Activated CD4-positive, alpha-beta T cell treated with anti-CD3 and anti-CD28 coated beads, Interleukin-2, amount 50 U/mL, for 24 hours (primary cell): ENCODE measurements at places on chromosomes 12 and 14.

- DNase-seq: no peak
Observed at GRCh38 chr14:57008534-57008933, 198.3 kb upstream of the OTX2 start.

GRCh38 chr14:24247422-24247821 is 5.0 kb upstream of the TINF2 start:
- DNase-seq: no peak

DNA sequence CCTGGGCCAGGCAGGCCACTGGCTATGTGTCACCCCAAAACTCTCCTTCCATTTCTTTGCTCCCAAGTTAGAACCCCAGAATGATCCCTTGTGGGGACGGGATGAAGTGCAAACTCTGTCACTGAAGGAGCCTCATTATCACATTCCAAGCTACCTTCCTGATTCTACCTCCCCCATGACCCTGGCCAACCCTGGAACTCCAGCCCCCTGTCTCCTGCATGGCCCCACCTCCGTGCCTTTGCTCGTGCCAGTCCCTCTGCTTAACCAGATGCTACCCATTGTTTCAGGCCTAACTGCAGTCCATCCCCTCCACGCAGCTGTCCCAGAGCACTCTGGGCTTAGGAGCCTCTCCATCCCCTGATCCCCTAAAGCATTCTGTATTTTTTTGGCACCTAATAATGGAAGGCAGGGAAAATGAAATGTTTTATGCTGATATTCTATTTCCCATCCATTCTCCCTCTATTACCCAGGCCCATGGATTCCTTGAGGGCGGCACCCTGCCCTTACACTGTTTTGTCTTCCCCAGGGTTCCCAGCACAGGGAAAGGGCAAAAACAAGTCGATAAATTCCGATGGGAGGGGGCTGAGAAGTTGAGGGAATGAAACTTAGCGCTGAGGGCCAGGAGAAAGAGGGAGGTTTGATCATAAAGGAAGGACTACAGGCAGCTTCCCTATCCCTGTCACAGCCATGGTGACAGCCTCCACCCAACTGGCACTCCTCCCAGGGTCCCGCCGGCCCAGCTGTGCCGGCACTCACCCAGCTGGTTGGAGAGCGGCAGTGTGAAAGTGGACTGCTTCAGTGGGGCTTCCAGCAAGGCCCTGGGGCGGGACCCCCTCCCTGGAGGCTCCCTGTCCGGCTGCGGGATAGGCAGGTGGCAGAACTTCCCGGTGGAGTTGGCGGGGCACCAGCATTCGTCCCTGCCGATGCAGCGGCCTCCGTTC is 58.1 kb downstream of the ISCA2 start:
- DNase-seq: no peak

- DNase-seq: no peak
Observed at GRCh38 chr14:104657101-104657524, 32.3 kb upstream of the INF2 start.

DNA sequence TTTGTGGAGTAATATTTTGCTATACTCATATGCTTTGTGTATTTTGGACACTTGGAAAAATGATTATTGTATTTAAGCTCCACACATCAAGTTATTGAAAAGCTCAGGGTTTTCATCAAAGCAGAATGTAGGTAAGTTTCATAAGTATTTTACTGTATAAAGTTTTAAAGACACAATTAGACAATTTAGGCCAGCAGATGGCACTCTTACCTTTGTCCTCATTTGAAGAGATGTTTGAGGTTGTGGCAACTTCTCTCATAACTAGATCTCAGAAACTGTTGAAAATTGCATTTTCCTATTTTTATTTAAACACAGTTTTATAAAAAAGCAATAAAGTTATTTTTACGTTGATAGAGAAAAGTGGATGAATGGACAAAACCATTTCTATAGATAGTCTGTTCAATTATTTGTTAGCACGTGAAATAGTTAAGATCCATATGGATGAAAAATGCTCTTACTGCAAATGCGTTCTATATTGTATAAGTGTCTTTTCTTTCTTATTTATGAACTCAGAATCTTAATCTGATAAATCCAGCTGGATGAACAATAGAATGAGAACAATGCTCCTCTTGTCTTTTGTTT is 300.0 kb downstream of the AEBP2 start:
- DNase-seq: no peak

- no peak for DNase-seq
Observed at GRCh38 chr12:10392394-10392930, 2.6 kb upstream of the KLRK1 start.

- DNase-seq: no peak
Observed at GRCh38 chr14:73714656-73715081, 485 bp upstream of the PNMA1 start.

- no peak for DNase-seq
Observed at GRCh38 chr12:78878866-78879265, 14.3 kb downstream of the SYT1 start.

DNA sequence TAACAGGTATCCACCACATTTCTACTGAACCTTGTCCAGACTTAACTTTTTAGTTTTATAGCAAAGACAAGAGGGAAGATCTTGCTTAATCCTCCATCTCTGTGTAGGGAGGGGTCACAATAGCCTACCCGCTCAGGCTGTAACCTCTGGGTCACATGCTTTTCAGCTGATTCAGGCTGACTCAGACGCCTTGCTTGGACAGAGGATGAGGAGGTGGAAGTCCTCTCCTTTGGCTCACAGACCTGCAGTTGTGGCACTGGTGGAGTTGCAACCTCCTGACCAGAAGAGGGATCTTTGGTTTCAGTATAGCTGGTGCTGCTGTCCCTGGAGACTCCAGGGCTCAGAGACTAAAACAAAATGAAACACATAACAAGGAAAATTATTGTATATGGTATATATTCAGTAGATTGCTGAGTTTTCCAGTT is 16.2 kb downstream of the ACIN1 start:
- no peak for DNase-seq

GRCh38 chr12:53798575-53798974 is 46.8 kb upstream of the CISTR start:
- DNase-seq: no peak

GRCh38 chr12:267581-268482 is 5.2 kb upstream of the SLC6A13 start:
- no peak for DNase-seq

GRCh38 chr12:6772726-6773589 is 638 bp downstream of the LAG3 start:
- no peak for DNase-seq

DNA sequence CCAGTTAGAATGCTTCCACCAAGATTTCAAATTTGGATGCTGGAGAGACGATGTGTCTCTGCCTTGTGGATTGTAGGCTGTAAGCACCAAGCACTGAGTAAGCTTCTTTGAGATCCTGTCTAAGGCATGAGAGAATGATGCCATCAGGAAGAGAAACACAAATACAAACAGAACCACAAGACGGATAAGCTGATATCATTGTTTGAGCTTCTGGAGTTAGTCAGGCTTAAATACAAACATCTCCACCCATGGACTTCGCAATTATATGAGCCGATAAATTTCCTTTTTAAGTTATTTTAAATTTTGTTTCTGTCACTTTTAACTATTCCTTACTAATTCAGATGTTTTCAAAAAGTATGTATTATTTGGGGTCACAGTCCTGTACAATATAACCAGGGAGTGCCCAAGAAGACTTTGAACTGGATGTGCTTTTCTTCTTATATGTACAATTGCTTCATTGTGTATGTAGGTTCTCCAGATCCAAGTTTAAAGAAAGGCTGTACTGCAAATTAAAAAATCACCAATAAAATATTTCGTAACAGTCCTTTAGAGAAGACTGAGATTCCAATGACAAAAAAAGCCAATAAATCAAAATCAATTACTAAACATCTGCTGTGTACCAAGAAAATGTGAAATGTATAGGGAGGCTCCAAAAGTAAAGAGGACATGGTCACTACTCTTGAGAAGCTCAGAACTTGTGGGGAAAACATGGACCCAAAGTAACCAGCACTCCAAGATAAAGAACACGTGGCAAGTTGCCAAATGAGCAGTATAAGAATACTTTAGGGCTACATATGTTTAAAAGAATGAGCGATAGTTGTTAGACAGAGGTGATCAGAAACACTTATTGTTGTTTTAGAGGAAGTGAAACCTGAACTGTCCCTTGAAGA is 274.1 kb downstream of the ADAMTS20 start:
- DNase-seq: no peak

DNA sequence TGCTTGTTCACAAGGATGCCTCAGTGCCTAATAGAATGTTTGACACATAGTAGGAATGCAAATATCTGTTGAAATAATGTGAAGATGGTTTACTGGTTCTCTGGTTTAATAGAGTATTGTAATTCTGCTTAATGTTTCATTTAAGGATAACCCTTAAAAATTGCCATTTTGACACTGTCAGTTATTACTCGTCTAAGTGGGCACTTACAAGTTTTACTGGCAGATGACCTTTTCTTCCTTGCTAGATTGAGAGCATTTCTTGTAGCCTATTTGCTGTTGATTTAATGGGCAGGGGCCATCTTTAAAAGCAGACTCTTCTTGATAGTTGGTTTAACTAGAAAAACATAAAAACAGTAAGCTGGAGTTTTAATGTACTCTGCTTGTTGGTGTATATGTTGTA is 1.9 kb downstream of the TMEM263 start:
- no peak for DNase-seq

GRCh38 chr12:125403843-125404242 is 338.6 kb downstream of the AACS start:
- no peak for DNase-seq

- DNase-seq: no peak
Observed at GRCh38 chr12:124713041-124713435, 145.6 kb upstream of the NCOR2 start.

GRCh38 chr14:39739796-39740195 is 307.6 kb upstream of the FBXO33 start:
- DNase-seq: no peak

- DNase-seq: no peak
Observed at GRCh38 chr14:70013271-70013873, 134.2 kb downstream of the SMOC1 start.

DNA sequence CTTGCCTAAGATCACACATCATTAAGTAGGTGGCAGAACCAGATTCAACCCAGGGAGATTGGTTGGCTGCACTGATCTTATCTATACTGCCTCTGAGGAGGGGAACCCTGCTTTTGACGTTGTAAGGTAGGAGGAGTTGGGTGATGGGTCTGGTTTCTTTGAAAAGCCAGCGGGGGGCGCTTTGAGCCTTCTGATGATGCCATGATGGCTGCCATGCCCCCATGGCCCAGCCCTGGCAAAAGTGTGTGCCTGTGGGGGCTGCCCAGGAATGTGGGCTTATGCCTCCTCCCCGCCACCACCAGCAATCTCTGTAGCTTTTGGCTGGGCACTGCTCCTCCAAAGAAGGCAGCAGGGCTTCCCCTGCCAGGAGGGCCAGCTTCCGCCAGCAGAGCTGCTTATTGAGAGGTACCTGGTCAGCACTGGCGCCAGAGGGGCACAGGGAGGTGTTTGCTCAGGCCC is 224.3 kb downstream of the SLC41A2 start:
- DNase-seq: no peak

DNA sequence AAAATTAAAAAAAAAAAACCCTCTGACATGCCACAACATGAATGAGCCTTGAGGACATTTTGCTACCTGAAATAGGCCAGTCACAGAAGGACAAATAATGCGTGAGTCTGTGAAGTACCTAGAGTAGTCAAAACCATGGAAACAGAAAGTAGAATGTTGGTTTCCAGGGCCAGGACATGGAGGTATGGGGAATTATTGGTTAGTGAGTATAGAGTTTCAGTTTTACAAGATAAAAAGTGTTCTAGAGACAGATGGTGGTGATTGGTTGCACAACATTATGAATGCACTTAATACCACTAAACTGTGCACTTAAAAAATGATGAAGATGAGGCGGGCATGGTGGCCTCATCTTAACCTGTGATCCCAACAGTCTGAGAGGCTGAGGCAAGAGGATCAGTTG is 47.6 kb upstream of the ZFP36L1 start:
- no peak for DNase-seq

- no peak for DNase-seq
Observed at GRCh38 chr12:88580051-88580871, at the start of gene KITLG. KITLG (minus strand) TSS chr12:88580471; CDS start chr12:88580278, 193 bp downstream.

DNA sequence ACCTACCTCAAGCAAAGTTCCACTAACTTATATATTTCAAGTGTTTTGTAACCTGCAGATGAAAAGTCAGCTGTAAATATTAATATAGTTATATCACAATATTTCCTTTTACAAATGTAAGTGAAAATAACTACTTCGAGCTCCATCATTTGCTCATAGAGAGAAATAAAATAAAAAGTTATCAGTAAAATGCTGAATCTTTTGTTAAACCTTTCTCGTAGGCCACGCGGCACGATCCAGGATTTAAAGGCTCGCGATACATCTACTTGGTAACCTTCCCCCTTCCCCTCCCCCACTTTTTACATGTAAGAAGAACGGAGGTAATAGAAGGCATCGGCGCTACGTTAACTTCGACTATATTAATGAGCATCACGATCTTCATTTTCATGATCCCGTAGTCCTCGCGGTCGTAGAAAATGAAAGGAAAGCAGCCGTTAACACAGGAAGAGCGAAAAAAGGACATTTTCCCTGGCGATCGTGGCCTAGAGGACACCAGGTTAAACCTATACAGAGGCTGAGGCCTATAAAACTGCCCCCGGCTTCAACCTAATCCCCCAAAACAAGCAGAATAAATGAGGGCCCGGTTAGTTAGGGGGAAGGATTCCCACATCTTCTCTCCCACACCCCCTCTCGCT is 508 bp downstream of the HNRNPC start:
- DNase-seq: no peak

- no peak for DNase-seq
Observed at GRCh38 chr12:97229004-97229403, 233.6 kb upstream of the RMST start.

DNA sequence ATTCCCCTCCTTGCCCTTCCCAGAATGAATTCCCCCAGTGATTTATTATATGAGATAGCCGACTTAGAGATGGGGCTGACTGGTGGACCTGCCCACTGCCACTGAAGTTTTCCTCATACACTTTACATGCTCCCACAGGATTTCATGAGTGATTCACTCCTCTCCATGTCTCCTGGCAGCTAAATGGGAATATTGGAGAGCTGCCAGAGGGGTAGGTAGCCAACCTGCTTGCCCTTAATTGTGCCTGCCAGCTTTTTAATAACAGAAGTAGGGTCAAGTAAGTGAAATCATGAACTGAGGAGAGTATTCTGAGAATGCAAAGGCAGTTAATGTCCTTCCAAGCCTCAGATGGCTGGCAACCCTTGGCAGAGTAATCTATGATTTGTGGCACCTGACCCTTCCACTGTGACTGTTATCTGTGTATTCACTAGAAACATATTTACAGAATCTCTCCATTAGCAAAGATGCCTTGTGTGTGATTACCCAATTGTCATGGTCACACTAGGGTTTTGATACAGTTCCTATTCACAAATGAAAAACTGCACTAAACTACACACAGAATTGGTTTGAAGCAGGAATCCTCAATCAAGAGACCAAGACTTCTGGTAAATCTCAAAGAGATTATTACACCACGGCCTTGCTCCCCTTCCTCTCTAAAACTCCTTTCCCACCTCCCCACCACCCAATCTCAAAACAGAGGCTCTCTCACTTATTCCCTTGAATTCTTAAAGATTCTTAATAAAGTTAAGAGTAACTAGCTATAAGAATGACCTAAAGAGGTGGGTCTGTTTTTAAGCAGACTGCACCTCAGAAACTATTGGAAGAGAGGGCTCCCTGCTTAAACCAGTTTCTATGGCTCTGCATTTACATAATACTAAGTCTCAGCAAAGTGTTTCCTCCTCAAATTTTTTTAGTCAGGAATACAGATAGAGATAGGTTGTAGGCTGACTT is 17.2 kb downstream of the NKX2-1 start:
- DNase-seq: no peak
